ENCODE measurements at places on chromosomes 11 and 22. TPM values are rescaled to one million over a fixed set of nuclear protein-coding genes. Genes with fewer than 3 reads are reported as not detected.

The OR56A5 gene
- not detected for total RNA-seq

The ATXN10 gene
- 66.7 TPM for total RNA-seq

DNA sequence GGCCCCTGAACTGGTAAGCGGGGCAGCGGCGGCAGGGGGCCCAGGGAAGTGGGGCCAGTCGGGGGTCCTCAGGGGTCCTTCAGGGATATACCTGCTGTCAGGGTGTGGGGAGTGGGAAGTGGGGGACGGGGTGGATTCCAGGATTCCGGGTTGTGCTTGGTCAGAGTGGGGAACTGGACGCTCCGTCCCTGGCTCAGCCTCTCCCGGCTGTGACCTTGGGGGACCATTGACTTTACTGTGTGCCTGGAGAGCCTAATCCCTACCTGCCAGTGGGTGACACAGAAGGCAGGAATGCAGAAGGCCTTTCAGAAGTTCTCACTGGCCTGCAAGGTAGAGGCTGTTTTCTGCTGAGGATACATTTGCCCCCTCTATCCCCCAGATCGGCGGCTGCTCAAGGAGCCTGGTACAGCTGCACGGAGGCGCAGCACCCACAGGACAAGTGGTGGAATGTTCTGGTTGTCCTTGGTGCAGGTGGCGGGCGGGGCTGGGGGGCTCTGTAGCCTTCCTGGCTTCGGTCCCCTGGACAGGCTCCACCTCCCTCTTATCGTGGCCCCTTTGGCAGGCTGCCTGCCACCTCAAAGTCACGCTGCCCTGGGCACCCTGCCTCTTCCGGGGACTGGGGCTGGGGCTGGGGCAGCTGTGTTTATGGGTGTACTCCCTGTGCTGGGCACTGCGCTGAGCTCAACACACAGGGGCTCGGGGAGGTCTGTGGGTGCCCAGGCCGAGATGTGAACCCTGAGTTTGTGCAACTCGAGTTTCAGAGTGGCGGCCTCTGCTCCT, 18.4 kb downstream of the KCNQ1 start:
- no peak for DNase-seq

GRCh38 chr22:30305519-30305905, 16.2 kb upstream of the CASTOR1 start:
- DNase-seq, result no peak

GRCh38 chr11:35014346-35014745, 97.9 kb downstream of the PDHX start:
- no peak for DNase-seq

GRCh38 chr11:2269601-2270321, 627 bp downstream of the ASCL2 start:
- DNase-seq, result peak; percentile 67

GRCh38 chr11:64173616-64174355, 7.9 kb upstream of the MACROD1 start:
- no peak for DNase-seq

- DNase-seq, result no peak
Observed at GRCh38 chr22:46069521-46070214, 80.7 kb upstream of the PPARA start.

GRCh38 chr11:45259592-45259991, 26.5 kb downstream of the SYT13 start:
- DNase-seq, result no peak

GRCh38 chr22:30246814-30247376, 336 bp upstream of the LIF start:
- DNase-seq, result no peak

DNA sequence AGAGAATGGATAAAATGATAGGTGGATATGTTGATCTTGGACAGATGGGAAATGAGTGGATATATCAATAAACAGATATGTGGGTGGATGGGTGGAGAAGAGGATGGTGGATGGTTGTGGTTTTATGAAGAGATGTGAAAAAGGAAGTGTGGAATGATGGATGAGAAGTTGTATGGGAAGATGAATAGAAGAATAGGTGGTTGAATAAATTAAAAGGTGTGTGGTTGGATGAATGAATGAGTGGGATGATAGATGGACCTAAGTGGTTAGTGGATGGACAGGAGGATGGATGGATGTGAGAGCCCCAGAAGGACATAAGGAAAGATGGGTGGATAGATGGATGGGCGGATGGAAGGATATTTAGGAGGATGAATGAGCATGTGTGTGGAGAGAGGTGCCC, 913 bp upstream of the CD44 start:
- no peak for DNase-seq

All from K562 (cell line).